ENCODE measurements at places on chromosomes 6 and 20.
A peak's percentile ranks its signal among the peaks of the same experiment; 100 is the strongest.

DNA sequence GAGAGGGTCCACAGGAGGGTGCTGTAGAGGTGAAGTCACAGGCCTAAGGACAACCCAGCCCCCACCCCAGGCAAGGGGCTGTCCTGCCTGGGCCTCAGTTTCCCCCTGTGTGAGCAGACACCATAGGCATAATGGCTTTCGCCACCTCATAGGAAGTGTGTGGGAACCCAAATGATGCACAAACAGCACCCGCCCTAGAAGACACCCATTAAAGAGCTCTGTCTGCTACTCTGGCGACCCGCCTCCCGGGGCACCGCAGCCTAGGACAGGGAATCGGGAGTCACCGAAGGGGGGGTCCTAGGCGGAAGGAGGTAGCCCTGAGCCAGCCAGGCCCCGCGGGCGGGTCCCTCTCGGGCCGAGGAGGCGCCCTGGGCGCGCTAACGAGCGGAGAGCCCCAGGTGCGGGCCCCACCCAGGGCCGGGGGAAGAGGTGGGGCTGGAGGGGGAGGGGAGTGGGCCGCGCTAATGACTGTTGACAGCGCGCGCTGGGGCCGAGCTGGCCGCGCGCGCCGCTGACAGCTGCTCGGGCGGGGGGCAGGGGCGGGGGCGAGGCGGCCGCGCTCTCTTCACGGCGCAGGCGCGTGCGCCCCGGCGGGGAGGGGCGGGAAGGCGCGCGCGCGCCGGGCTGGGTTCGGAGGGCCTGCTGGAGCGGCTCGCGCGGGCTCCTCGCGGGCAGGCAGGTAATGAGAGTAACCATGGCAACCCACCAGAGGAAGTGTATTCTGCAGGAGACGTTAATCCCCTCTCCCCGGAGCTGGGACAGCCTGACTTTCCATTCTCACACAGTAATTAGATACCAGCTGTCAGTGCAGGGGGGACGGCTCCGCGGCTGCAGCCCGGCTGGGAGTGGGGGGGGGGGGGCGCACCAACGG is 48.9 kb downstream of the NOL4L start:
- peak; percentile 96 for DNase-seq

- DNase-seq, result no peak
Measured at GRCh38 chr20:33963751-33964150, 30.0 kb upstream of the RALY start.

GRCh38 chr6:33702345-33702977 is 9.0 kb downstream of the UQCC2 start:
- no peak for DNase-seq

- DNase-seq, result peak; percentile 10
Measured at GRCh38 chr6:70222439-70222749, 80.5 kb downstream of the COL9A1 start.

DNA sequence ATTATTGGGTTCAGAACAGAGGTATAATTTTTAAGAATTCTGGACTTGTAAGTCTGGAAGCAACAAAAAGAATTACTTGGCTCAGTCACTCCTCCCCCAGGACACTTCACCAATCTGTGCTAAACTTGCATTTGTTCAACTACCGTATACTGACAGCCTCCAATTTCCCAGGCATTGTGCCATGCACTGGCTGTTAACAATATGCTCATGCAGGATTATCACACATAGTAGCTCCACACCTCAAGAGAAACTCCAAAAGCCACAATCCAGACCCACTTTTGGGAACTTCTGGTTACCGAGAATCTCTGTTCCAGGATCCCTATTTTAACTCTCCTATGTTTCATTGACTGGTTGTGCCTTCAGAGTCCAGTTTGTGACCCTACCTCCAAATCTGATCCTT is 7.7 kb downstream of the ADGRF1 start:
- DNase-seq, result no peak

DNA sequence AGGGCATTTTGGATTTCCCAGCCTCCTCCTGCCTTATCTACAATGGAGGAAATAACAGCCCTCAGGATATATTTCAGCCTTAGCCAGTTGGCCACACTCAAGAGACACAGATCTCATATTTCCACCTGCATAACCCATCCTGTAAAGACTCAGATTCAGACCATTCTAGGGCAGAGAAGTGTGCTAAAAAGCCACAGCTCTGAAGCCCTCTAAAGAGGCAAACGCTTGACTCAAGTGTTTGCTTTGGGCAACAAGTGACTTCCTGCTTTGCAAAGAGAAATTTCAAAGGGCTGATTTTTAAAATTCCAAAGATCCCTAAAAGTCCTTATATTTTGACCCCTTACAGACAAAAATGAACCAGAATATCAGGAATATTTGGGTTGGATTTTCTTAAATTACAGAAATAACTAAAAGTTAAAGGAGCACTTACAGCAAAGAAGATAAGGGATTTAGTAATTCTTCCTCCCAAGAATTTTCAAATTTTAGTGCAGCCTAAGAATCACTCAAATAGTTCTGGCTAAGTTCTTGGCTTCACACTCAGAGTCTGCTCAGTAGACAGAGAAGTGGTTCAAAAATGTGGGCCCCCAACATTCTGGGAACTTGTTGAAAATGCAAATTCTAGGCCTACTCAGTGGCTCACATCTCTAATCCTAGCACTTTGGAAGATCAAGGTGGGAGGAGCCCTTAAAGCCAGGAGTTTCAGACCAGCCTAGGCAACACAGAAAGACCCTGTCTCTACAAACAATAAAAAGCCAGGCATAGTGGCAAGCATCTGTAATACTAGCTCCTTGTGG is 18.9 kb upstream of the ADGRF5 start:
- DNase-seq, result peak; percentile 11

- no peak for DNase-seq
Measured at GRCh38 chr20:47768016-47768824, 17.1 kb downstream of the SULF2 start.

DNA sequence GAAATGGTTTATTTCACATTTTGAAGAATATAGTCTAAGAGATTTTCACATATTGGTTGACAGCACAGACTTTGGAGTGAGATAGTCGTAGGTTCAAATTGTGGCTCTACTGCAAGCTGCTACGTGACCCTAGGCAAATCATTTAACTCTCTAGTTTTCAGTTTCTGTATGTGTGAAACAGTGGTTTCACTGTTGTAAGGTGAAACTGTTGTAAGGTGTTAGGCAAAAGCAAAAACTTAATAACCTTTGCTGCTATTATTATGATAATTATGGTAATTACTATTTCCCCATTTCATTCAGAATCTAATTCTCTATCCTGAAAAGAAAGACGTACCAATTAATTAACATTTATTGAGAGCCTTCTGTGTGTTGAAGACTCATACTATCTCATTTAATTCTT is 144.2 kb downstream of the REV3L start:
- DNase-seq, result no peak

DNA sequence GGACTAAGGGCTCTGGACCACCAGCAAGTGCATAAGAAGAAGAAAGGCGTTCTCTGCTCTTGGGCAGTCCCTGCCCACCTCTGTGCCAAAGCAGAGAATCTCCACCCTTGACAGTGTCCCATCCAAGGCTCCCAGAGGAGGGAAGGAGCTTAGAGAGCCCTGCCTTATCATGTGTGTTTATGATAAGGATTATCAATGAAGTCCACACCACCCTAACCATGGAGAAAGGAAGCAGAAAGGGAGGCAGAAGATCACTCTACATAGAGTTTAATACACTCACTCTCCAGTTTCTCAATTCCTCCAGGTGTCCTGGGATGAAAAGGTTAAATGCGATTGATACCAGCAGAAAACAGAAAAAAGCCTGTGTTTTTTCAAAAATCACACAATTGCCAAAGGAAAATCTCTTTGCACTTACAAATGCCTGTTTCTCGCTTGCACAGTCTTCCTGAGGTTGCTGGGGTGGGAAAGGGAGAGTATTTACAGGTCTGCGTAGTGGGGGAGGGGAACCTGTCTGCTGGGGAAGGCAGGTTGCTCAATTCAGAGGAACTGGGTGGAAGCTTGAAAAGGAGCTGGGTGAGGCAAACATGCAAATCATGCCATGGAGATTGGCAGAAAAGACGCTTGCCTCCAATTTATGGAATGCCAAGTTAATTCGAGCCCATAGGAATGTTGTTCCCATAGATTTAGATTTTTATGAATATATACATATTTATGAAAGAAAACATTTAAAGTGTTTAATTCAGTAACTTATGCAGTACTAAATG is 104.0 kb downstream of the EYA2 start:
- DNase-seq, result no peak

DNA sequence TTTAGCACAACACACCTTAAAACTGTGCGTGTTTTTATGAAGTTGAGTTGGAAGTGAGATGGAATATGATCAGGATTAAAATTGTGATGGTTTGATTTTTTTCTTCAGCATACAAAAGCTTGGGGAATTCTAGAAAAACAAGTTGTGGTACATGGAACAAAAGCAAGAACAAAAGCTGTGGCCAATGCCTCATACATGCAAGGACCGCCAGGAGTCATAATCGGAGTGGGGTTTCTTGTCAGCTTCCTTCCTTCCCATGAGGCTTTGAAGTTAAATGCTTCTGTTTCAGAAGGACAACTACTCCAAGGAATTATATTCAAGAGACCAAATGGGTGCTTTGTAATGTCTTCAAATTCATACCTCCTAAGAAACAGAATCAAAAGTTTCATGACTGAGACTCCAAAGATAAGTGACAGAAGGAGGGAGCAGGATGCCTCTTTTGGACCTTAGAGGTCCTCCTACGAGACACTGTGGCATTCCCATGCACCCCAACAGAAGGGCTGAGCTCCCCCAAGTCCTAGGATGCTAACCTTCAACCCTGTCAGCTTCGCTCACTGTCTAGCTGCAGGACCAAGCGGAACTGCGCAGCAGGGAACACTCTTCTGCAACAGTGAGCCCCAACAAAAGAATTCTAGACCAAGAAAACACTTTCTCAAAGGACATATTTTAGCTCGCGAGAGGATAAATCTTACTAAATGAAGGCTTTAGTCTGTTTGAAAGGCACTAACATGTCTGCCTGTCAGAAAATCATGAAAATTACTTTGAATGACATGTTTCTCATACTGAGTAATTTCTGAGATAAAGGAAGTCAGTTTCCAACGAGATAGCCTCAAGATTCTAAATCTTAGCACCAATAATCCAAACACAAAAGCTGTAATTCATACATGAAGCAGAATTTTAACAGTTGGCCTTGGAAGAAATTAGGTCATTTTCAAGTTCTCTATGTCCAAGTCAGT is 108.5 kb upstream of the NHSL1 start:
- DNase-seq, result no peak

DNA sequence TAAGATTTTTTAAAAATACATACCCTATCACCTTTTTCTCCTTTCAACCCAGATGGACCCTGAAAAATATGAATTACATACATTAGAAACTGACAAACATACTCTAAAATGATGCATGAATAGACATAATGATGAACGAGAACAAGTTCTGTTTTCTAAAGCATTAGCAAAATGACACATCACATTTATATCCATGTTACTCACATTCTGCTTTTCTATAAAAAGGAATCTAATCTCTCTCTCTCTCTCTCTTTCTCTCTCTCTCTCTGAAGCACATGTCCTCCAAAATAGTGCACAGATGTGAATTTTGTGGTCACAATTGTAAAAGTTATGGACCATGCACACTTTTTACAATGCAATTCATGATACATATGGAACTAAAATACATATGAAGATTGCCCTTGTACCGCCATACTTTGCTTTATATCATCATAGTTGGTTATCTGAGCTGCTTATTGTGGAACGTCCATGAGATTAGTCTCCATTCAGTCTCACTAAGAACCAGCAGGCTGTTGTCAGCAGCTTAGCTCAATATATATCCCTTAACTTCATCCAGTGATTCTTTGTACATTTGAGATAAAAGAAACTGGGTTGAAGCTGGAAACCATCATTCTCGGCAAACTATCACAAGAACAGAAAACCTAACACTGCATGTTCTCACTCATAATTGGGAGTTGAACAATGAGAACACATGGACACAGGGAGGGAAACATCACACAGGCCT is 114.2 kb downstream of the COL12A1 start:
- no peak for DNase-seq

- peak; percentile 24 for DNase-seq
Measured at GRCh38 chr6:148854096-148854495, 107.3 kb downstream of the UST start.

Measured in NCI-H748 treated with DMSO at 0.1 percent for 48 hours (cell line).